Kidney (tissue), 22 donors: ENCODE measurements at places on chromosomes 3 and 15.

DNA sequence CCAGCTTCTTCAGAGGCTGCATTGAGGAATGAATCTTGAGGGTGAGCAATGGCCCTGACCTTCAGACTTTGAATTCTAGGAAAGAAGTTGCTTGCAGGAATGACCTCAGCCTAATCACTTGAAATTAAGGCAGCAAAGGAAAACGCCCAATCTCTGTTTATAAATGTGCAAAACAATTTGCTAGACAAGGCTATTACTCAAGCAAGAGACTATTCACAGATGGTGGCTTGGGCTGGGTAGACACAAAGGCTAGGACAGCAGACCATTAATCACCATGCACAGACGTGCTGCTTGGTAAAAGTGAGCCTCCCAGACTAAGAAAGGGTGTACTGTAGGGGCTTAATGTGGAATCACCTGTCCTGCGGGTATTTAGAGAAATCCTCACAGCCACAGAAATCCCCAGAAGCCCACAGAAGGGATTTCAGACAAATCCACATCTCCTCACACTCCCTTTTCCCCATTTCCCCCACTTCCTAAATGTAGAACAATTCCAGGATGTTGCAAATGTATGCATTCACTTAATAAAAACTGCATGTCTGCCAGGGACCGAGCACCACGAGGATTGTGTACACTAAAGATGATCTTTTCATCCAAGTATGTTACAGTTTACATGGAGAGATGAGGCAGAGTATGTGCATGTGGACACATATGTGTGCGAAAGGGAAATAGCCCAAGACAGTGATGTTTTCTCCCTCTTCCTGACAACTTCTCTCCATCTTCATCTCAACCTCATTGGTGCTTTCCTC, 259.5 kb downstream of the THSD4 start:
- peak; percentile 48 for DNase-seq

- no peak for DNase-seq
These were observed 324.7 kb upstream of the SLCO3A1 start for GRCh38 chr15:91528801-91529200.

- DNase-seq = no peak
These were observed 50.0 kb downstream of the ZIC4 start for GRCh38 chr3:147356145-147356908.

DNA sequence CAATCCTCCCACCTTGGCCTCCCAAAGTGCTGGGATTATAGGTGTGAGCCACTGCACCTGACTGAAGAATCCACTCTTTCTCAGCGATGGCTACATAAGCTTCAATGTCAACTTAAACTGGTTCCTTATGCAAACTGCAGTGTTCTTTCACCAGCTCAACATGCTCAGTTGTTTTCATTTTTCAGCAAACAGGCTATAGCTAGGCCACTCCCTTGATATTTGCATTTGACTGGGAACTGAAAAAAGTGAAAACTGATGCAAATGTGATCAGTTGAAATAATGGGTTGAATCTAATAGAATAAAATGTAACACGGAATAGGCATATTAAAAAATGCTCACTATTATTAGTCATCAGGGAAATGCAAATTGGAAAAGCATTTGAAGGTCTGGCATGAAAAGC, 74.2 kb upstream of the GCNT3 start:
- no peak for DNase-seq

- DNase-seq = peak; percentile 50
These were observed 8.4 kb upstream of the CA12 start for GRCh38 chr15:63389902-63390670.
